Sigmoid colon (tissue), 7 donors: ENCODE measurements at places on chromosomes 2 and 18. TPM values are rescaled to one million over a fixed set of nuclear protein-coding genes. Genes with fewer than 3 reads are reported as not detected.

DNA sequence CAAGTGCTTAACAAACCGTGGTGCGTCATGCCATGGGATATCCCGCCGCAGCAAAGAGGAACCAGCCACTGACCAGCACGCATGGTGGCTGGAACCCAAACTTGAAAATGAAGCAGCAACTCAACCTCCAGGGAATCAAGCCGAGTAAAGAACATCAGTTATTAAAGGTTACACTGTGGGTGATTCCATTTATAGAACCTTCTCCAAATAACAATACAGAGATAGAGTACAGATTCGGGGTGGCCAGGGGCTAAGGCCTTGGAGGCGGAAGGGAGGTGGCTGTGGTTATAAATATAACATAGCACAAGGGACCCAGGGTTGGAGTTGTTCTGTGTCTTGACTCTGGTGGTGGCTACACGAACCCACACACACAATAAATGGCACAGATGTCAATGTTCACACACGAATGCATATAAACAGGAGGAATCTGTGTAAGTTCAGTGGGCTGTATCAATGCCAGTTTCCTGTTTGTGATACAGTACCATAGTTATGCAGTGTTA lies 123.1 kb downstream of the EIPR1 start:
- DNase-seq: no peak

GRCh38 chr2:203070701-203071100 lies 56.0 kb downstream of the NBEAL1 start:
- DNase-seq: no peak

GRCh38 chr2:200756618-200757321 lies 54.9 kb upstream of the BZW1 start:
- DNase-seq: no peak

GRCh38 chr2:65360441-65360840 lies 72.0 kb downstream of the SPRED2 start:
- DNase-seq: no peak

- DNase-seq: no peak
Observed at GRCh38 chr18:75341267-75341666, 86.2 kb downstream of the SMIM21 start.

CXCR1 gene
- total RNA-seq: not detected

DNA sequence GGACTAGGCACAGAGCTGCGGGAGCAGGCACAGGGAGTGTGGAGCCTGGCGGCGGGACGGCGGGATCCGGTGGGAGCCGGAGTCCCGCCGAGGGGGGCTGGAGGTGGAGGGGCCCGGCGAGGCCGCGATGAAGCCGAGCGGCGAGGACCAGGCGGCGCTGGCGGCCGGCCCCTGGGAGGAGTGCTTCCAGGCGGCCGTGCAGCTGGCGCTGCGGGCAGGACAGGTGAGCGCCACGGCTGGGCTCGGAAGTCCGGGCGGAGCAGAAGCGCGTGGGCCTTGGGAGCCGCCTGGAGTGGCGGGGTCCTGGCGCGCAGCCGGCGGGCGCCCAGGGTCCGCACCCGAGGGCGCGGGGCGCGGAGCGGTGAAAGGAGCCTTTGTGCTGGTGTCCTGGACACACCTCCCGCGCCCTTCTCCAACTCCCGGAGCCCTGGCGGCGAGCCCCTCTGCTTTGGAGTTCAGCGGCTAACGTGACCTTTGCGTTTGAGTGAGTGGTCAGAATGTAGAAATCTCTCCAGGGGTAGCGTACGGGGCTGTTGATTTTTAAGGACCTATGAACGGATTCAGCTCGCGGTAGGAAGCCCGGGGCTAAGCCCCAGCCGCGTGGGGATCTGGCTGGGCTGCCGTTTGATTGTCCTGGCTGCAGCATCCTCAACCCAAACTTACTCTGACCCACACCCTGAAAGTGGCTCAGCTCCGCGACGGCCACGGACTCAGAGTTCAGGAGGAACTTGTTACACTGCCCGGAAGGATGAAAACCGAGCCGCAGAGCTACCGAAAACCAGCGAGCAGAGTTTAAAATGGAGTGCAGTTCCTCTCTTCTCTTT lies 448 bp downstream of the IMPA2 start:
- peak; percentile 79 for DNase-seq

MGAT4A gene
- 12.2 TPM for total RNA-seq

DNA sequence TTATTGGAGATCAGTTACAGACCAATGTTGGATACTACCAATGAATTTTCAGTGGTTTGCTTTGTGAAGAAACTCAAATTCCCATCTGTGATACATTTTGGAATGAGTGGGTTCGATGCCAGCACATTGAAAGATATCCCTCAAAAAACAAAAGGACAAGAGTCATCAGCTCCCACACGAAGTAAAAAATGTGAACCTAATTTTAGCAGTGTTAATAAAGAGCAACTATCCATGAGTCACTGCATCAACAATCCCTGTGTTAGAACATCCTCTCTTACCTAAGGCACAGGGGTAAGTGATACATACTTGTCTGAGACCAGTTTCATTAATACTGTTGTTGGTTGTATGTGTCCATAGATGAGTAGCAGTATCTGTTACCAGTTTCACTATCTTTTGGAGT lies 551.8 kb upstream of the SOX11 start:
- no peak for DNase-seq

- DNase-seq: no peak
Observed at GRCh38 chr2:240137596-240138253, 1.6 kb upstream of the COPS9 start.

DNA sequence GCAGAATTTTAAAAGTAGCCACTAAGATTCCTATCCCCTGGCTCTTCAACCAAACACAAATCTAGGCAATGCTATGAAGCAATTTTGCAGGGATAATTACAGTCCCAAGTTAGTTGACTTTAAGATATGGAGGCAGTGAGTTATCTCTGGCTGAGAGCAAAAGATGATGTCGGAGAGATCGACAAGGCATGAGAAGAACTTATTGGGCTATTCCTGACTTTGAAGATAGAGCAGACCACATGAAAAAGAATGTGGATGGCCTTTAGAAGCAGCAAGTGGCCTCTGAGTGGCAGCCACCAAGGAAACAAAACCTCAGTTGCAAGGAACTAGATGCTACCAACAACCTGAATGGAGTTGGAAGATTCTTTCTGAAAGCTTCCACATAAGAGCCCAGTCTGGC lies 58.2 kb upstream of the PPM1B start:
- DNase-seq: no peak

DNA sequence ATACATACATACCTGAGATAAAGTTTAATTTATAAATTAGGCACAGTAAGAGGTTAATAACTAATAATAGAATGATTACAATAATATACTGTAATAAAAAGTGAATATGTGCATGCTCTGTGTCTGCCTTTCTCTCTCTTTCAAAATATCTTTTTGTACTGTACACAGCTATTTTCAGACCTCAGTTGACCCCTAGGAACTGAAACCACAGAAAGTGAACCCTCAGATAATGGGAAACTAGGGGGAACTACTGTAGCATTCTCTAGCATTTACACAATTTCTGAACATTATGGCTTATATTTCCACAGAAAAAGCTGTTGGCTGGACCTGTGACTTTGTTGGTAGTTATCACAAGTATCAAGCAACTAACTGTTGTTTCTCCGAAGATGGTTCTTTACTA lies 25.9 kb downstream of the WDR75 start:
- DNase-seq: no peak

DNA sequence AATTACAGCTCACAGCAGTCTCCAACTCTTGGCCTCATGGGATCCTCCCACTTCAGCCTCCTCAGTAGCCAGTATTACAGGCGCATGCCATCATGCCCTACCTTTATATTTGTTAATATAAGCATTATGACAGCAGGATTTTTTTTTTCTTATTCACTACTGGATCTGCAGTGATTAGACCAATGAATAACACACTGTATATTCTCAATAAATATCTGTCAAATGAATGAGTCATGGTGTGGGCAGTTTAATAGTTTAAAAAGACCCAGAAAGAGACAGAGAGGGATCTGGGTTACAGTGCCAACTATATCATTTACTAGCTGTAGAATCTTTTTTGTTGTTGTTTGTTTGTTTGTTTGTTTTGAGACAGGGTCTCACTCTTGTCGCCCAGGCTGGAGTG lies 62.4 kb upstream of the LTBP1 start:
- DNase-seq: no peak

DNA sequence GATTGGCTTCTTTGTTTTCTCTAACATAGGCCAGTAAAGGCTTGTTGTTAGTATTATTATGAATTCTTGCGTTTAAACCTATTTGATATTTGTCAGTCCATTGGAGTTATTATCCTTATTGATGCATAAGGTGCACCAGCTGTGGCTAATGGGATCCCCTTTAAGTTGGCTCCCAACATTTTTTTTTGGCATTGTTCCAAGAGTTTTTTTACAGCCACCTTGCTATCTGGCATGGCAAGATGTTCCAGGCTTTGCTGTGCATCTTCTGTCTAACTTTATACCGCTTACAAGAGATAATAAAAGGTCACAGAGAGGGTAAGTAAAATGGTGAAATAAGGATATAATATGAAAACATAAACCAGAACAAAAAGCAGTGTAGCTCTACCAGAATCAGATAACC lies 157.5 kb upstream of the TACR1 start:
- DNase-seq: no peak

HSPE1 gene
- 136 TPM for total RNA-seq

DNA sequence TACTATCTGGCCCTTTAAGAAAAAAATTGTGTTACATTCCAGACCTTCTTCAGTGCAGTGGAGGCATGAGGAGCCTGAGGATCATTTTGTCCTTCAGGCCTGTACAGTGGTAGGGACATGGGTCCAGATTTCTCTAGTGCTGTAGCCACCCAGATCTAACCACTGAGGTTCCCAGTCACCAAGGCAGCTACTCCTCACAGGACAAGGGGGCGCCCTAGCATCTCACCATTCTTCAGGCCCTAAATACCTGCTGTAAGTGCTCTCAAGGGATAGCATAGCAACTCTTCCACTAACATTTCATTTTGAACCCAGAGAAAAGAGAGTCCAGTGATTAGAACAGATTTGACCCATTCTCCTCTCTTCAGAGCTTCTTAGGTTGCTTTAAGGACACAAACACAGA lies 1533.0 kb downstream of the LRP1B start:
- DNase-seq: no peak

ACTG2 gene
- 5,559 TPM for total RNA-seq

DNA sequence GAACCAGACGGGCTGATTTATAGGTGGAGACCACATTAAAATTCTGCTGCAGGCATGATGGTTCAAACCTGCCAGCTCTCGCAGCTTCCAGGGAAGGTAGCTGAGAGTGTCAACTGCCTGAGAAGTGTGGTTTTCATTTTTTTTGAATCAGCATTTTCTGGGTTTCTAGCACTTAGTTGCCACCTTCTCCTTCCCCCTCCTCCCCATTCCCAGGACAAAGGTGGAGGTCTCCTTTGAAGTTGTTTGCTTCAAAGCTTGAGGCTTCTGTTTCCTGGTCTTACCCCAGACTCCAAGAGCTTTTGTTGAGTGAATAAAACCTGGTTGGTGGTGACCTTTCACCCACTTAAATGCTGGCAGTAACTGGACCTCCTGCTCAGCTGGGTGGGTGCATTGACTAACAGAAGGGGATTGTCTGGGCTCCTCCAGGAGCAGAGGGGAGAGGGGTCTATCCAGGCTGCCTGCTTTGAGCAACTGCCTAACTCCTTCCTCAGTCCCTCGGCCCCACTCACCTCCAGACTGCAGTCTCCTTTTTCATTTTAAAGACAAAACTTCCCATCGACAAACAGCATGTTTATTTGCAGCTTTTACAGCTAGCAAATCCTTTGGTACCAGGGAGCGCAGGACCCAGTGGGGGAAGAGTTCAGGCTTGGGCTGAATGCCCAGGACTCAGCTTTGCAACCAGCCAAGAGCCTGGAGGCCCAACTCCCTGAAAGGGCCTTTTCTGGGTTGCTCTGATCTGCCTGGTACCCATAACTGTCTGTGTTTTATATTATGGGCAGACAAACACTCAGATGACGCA lies 3.5 kb downstream of the RHOB start:
- DNase-seq: peak; percentile 97

- no peak for DNase-seq
Observed at GRCh38 chr2:196431957-196432356, 207.6 kb upstream of the CCDC150 start.

SGPP2 gene
- 0.49 TPM for total RNA-seq

THSD7B gene
- 0.83 TPM for total RNA-seq

DNA sequence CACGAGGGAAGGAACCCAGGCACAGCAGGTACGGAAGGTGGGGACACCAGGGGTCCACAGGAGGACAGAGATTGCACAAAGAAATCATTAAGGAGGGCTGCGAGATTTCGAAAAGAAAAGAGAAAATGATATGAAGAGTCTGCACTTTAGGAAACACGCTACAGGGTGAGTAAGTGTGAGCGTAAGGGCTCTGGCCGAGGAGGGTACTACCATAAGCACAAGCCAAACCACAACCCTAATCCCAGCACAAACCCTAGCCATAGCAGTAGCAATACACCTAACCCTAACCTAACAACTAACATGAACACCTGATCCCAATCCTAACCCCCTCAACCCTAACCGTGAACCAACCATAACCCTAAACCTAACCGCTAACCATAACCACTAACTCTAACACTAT lies 104.0 kb downstream of the ZNF516 start:
- DNase-seq: peak; percentile 25

GRCh38 chr2:28697602-28698149 lies 54.0 kb upstream of the PPP1CB start:
- no peak for DNase-seq

- no peak for DNase-seq
Observed at GRCh38 chr2:122366427-122366826, 611.0 kb downstream of the TSN start.

DNA sequence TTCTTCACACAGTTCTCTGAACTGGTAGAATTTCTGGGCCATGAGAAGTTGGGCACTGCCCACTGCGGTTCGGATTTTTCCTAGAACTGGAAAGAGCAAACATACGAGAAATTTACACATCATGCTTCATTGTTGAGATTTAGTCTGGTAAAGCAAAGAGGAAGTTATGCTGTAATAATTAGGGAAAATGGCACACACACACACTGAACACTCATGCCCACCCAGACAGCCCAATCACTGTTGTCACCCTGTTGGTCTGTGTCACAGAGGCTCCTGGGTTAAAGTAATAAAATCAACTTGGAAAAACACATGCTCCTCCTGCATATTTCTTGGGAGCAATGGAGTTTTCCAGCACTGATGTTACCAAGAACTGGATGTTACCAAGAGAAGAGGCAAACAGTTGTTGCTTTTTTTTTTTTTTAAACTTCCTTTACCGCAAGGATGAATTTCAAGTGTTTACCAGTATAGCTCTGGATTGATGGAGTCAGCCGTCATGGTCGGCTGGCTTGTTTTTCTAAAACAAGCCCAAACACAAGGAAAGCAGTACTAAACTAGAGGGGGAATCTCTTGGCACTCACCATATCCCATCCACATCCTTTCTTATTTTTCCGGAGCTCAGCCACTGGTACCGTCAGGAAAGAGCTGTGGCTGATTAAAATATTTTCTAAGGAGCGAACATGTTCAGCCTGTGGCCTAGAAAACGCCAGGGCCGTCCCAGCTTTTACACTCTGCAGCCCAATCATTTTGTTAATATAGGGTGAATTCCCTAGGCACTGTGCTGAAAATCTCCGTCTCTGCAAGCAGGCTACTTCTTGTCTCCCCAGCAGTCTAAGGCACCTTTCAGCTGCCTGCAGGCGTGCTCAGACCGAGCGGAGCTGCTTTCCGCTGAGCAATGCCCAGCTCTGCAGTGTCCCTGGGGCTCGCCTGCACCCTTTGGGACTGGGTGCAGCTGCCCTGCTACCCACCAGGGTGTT lies 58.9 kb downstream of the TGIF1 start:
- DNase-seq: no peak

GRCh38 chr18:45653090-45653489 lies 37.8 kb downstream of the SLC14A2 start:
- no peak for DNase-seq

- peak; percentile 93 for DNase-seq
Observed at GRCh38 chr18:76756531-76757253, 65.7 kb upstream of the ZNF236 start.

- no peak for DNase-seq
Observed at GRCh38 chr18:62729487-62730386, 14.4 kb downstream of the PHLPP1 start.

- no peak for DNase-seq
Observed at GRCh38 chr18:21489119-21489750, 111.3 kb downstream of the ESCO1 start.
